ENCODE measurements at places on chromosomes 11 and 22.
A peak's percentile ranks its signal among the peaks of the same experiment; 100 is the strongest.

GRCh38 chr11:2612884-2613571 lies 86.8 kb downstream of the KCNQ1OT1 start:
- no peak for DNase-seq

GRCh38 chr11:102981324-102981910 lies 25.9 kb upstream of the MMP13 start:
- DNase-seq: no peak

- peak; percentile 97 for DNase-seq
Observed at GRCh38 chr22:21952586-21953571, at the start of gene PPM1F. Gene PPM1F, minus strand, starts transcription at chr22:21952848. Its CDS starts 6,800 bp downstream, at chr22:21946048.

GRCh38 chr22:47445716-47446290 lies 683.4 kb downstream of the TBC1D22A start:
- DNase-seq: no peak
